ENCODE measurements at places on chromosomes 3 and 15.

- DNase-seq: no peak
Observed at GRCh38 chr3:100209948-100210771, 50.6 kb upstream of the TBC1D23 start.

- DNase-seq: no peak
Observed at GRCh38 chr3:32696523-32696922, 11.5 kb downstream of the CNOT10 start.

DNA sequence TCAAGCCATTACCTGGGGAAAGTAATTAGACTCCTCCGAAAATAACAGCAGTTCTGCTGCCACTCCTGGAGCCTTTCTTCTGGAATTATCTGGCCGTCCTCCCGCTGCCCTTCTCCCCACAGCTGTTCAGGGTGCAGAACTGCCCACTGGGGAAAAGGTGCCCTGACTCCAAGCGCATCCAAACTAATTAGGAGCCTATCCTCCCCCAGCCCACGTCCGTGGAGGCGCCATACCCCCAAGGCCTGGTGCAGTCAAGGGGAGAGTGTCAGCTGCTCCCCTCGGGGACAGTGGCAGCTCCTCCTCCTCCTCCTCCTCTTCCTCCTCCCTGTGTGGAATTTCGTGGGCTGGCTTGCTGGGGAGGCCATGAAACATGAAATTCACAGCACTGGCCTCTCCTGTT is 177.2 kb downstream of the XXYLT1 start:
- no peak for DNase-seq

- no peak for DNase-seq
Observed at GRCh38 chr3:142952272-142953193, 10.9 kb downstream of the PAQR9 start.

- DNase-seq: no peak
Observed at GRCh38 chr15:60800299-60801072, 321.5 kb upstream of the ICE2 start.

GRCh38 chr3:189166321-189166720 is 5.5 kb upstream of the TPRG1 start:
- no peak for DNase-seq

DNA sequence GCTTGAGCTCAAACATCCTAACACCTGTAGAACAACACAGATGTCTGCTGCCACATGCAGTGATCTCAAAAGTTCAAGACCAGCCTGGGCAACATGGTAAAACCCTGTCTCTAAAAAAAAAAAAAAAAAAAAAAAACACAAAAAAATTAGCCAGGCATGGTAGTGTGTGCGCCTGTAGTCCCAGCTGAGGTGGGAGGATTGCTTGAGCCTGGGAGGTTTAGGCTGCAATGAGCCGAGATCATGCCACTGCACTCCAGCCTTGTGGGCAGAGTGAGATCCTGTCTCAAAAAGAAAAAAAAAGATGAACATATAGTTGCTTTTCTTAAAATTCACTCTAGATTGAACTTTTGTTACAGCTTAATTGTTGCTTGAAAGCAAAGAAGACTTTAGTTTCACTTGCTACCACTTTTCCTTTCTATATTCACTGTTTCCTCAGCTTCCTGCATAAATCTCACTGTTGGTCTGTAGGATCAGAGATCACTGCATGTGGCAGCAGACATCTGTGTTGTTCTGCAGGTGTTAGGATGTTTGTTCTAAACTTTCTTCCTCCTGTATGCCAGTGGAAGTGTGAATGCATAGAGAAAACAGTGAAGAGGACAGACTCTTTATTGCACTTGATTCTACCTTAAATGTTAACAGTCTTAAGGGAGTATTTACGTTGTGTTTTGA is 12.6 kb downstream of the RAB11A start:
- no peak for DNase-seq

DNA sequence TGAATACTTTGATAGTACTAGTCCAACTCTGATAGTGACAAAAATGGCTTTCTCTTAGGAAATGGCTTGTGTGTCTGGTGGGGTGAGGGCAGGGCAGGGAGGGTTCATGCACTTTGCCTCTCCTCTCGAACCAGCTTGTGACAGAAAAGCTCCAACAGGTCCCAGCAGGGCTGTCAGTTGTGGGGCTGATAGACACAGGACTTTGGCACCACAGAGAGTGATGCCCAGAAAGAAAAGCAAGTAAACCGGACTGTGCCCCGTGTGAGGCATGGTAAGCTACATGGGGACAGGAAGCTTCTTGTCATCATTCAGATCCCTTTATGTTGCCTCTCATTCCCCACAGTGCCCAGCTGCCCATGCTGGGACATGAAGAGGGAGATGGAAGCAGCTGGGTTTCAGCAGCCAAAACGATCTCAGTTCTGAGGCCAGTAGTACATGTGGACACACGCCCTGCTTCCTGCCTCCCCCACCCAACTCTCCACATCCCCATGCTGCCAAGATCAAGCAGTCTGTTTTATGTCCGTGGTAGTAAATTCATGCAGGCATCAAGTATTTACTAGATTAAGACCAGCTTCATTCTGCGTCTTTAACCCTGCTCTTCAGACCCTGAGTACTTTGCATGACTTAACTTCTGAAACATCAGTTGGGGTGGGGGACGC is 29.7 kb upstream of the LIPC start:
- no peak for DNase-seq

DNA sequence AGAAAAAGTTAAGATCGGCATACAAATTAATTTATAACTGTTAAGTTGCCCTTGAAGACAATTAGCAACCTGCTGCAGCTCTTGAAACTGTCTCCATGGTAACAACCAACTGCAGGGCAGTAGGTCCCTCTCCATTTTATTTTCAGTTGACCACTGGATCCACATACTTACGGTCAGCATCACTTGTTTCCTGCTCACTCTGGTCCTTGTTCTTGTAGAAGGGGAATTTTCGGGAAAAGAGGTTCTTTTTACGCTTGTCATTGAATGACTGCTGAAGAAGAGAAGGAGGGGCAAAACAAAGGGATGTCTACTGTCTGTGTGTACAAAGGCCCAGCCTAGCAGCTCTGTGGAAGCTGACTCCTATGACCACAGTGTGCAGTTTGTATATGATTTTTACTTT is 46.8 kb upstream of the MELTF start:
- no peak for DNase-seq

- DNase-seq: peak; percentile 56
Observed at GRCh38 chr15:40238532-40239403, at the start of gene PAK6. PAK6 (plus strand) TSS chr15:40239063; CDS start chr15:40264786, 25,723 bp downstream.

DNA sequence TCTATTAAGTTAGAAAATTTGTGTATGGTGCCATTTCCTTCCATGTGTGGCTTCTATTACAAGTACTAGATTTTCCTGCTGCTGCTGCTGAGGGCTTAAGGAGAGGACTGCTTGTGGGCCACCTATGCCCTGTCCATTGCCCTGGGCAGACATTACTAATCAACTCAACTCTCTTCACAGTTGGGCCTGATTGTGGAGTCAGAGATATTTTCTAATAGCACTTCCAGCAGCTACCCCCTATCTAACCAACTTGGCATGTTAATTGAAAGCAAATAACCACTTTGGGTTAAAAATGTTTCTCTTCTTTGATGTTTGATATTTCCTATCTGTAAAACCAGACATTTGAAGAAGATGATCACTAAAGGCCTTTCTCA is 242.0 kb downstream of the EDEM1 start:
- DNase-seq: no peak

DNA sequence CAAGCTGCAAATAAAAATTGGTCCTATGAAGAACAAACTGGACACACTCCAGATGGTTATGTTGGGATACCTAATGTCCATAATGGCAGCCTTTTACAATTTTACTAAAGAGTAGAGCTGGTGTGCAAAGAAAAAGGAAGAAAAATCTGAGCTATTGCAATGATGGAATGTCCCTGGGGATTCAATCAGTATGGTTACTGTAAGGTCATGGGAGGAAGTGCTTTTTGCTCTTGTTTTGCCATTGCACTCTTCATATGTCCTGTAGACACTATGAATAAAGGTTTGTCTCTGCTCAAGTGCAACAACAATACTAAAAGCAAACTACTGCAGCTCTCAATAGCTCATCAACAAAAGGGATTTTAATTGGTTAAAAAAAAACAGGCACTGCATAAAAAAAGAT is 5.4 kb downstream of the PFN2 start:
- DNase-seq: no peak

DNA sequence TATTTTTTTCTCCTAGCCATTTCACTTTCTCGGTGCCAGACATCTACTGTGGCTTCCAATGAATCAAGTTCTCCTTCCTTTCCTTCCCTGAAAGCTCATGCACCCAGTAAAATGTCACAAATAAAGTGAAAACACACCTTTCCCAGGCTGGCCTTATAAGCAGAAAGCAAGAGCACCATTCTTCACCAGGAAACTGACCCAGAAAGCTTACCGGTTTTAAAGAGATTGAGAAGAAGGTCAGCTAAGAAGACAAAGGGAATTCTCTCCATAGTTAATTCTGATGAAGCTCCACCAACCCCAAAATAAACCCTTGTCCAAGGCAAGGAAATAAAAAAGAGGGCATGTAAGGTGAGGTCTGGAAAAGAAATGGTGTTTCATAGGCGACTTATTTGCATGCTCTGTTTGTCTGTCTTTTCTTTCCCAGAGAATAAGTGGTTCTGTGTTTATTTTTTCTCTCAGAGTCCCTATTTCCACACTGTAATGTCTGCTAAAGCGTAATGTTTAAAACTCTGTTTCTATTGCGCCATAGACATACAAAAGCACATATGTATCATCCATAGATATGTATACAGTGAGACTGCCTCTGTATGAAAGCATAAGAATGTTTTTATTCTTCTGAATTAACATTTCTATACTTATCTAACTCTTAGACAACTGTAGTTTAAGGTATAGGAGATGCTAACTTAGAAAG is 2.8 kb downstream of the LSAMP start:
- no peak for DNase-seq

- no peak for DNase-seq
Observed at GRCh38 chr15:41004490-41004889, 51.2 kb downstream of the CHAC1 start.

DNA sequence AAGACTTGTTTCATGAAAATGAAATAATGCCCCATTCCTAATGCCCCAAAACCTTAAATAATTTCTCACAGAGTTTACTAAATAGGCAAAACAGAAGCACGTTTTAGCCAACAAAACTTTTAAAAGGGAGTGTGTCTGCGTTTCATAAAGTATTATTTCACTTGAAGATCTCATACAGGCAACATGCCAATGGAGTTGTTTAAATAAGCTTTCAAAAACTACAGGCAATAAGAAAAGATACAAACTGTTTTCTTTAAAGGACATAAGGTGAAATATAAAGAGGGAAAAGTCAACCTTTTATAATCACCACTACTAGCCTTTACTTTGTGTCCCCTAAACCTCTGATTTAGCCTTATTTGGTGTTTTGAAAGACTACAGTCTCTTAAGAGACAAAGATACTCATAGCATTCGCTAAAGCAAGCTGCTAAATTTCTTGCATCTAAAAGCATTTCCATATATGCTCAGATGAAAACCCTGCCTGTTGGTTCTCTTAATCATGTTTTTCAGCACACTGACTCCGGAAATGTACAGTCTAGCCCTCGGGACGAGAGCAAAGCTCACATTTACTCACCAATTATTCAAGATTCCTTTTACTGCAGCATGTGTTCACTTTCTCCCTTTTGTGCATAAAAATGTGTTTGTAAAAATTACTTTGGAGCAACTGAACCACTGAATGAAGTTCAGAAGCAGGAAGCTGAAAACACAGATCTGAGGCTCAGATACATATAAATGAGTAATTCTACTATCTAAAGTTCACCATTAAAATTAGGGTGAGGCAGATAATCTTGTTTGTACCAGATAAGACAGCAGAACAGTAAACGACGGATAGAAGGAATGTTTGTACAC is 119.0 kb downstream of the GOLIM4 start:
- DNase-seq: no peak

GRCh38 chr3:8899876-8900460 is 63.3 kb downstream of the RAD18 start:
- DNase-seq: no peak

DNA sequence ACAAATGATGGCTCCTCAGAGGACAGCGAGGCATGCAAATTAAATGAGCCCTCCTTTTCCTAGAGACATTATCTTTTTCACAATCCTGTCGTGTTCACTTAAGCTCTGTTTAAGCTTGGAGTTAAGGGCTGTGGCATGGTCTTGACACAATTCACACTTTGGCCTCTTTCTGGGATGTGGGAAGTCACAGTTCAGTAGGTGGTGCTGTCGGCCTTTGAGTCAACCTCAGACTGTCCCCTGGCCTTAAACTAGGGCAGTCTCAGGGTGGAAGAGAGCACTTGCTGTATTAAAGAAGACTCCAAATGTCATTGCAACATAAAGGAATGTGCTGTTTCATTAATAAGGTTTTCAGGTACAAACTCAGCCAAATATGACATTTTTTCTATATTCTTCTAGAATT is 351.0 kb downstream of the MCTP2 start:
- DNase-seq: peak; percentile 9

- no peak for DNase-seq
Observed at GRCh38 chr3:27730774-27731659, 8.9 kb upstream of the EOMES start.

- no peak for DNase-seq
Observed at GRCh38 chr3:126859415-126860246, 123.3 kb upstream of the PLXNA1 start.

GRCh38 chr3:37765591-37766488 is 95.8 kb upstream of the CTDSPL start:
- no peak for DNase-seq

GRCh38 chr15:79459666-79460065 is 27.5 kb downstream of the MINAR1 start:
- DNase-seq: no peak

DNA sequence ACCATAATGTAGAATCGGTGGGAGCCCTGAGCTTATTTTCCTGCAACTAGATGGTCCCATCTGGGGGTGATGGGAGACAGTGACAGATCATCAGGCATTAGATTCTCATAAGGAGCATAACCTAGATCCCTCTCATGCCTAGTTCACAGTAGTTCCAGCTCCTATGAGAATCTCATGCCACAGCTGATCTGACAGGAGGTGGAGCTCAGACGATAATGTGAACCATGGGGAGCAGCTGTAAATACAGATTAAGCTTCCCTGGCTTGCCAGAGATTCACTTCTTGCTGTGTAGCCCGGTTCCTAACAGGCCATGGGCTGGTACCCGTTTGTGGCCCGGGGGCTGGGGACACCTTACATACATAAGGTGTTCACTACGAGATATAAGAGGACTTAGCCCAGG is 67.5 kb upstream of the LRRFIP2 start:
- DNase-seq: no peak

DNA sequence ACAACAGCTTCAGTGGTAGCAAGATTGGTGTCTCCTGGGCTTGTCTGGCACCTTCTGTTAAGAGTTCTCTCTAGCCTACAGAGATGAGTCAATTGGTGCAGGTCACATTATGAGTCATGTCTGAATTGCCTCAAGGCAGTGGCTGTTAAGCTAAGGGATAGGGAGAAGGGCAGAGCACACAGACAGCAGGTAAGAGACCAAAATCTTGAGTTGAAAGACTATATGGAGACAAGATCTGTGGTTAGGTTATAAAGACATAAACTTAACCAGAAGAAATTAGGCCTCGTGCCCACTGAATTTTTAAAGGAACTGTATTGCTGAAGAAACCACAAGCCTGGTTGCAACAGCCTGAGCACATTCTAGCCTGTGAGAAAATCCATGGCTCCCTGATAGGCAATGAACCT is 19.2 kb upstream of the KPNA1 start:
- peak; percentile 81 for DNase-seq
